CD4-positive, alpha-beta T cell treated with Interleukin-12 subunit alpha and Interleukin-12 subunit beta, for 1 hour (primary cell): ENCODE measurements at places on chromosomes 1 and 21.
A peak's percentile ranks its signal among the peaks of the same experiment; 100 is the strongest.

GRCh38 chr1:87840767-87841166, 512.1 kb downstream of the LMO4 start:
- no peak for DNase-seq

- no peak for DNase-seq
These were observed 25.1 kb upstream of the ASPM start for GRCh38 chr1:197171531-197171930.

- no peak for DNase-seq
These were observed 27.2 kb downstream of the DBT start for GRCh38 chr1:100222428-100222827.

GRCh38 chr1:175373786-175374623, 181.4 kb upstream of the KIAA0040 start:
- DNase-seq = no peak

DNA sequence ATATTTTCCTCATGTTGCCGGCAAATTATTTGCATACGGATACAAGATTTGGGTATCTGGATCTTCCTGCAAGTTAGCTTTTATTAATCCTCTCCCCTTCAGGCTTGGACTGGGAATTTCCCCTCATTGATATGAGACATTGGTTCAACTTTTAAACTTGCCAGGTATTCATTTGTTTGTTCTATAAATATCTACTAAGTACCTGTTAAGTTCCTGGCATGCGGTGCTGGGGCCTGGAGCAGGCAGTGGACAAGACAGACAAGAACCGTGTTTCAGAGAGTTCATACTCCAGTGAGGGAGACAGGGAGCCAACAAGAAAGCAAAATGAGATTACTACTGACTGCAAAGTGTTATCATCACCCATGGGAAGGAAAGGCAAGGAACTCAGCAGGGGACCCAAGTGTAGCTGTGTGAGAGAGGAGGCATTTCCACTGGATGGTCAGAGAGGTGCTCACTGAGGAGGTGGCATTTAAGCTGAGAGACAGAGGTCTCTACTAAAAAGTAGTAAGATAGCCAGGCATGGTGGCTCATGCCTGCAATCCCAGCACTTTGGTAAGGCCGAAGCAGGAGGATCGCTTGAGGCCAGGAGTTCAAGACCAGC, 39.1 kb upstream of the FHAD1 start:
- DNase-seq = no peak

DNA sequence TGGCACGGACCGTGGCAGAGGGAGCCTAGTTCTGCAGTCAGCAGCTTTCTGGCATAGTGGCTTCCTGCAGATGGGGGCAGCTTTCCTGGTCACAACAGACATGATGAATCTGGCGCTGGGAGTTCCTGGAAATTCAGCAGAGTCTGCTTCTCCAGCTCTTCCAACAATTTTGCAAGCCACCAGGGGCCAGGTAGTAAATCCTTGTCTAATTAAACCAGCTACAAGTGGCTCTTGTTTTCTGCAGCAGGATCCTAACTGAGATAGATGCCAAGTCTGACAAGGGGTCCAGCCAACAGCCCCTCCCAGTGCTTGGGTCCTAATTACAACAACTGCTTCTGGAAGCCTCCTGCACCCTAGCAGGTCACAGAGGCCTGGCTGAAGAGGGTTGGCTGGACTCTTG, 35.8 kb downstream of the TRIM62 start:
- DNase-seq = no peak

DNA sequence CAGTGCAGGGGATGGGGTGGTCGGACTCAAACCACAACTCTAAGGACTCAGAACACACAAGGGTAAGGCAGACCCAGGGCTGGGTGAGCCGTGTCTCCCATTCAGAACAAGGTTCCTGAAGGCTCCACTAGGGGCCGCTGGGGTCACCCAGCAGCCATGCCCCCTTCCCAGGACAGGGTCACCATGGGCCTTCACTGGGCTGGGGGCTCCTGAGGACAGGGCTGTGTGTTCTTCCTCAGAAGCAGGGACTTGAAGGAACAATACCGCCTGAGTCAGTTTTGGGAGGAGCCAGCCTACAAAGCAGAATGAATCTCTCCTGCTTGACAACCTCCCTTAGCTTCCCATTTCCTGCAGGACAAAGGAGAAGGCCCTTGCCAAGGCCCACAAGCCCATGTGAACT, 15.4 kb downstream of the RIMS3 start:
- no peak for DNase-seq

GRCh38 chr1:34013958-34014737, 150.3 kb downstream of the HMGB4 start:
- no peak for DNase-seq

DNA sequence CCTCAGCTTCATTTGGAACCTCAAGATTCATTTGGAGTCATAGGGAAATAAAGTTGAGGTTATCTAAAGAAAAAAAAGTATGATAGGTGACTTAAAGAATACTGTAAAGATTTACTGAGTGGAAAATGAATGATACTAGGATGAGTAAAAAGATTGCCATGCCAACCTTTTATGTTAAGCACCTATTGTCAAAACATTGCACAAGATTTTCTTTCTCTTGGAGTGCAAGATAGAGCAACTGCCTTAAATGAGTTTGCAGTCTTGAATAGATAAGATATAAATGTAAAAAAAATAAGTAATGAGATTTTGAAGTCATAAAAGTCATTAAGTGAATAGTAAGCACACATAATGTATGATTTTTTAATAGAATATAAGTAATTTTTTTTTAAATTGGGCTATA, 5.1 kb upstream of the ANGPTL1 start:
- no peak for DNase-seq

DNA sequence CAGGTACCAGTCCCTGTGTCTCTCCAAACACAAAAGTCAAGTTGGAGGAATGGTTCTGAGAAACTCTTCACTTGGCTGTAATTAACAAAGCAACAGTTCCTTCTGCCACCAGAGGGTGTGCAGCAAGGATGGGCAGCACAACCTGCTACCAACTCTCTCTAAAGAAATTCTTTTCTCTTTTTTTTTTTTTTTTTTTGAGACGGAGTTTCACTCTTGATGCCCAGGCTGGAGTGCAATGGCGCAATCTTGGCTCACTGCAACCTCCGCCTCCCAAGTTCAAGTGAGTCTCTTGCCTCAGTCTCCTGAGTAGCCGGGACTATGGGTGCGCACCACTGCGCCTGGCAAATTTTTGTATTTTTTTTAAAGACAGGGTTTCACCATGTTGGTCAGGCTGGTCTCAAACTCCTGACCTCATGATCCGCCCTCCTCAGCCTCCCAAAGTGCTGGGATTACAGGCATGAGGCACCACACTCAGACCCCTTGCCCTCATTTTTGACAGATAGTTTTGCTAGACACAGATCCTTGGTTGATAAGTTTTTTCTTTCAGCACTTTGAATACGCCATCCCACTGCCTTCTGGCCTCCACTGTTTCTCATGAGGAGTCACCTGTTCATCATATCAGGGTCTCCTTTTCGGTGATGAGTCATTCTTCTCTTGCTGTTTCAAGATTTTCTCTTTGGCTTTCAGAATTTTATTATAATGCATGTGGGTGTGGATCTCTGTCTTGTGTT, 12.1 kb upstream of the DEGS1 start:
- peak; percentile 60 for DNase-seq

GRCh38 chr1:67771152-67771551, 62.1 kb downstream of the GNG12 start:
- DNase-seq = no peak

DNA sequence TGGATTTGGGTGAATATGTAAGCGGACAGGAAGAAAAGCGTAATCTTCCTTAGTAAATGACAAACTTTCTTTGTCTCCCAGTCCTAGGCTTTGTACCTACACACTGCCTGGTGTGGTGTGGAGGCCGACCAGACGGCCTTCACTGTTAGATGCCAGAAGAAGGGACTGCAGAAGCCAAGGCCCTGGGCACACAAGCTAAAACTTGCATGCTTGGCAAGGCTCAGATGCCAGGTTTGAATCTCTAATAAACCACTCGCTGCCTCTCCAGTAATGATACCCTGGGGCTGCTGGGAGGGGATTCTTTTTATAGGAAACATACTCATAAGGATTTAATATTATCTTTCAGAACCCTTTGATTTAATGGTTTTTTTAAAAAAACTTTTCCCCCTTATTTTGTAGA, 263.8 kb downstream of the PTPRC start:
- DNase-seq = no peak

DNA sequence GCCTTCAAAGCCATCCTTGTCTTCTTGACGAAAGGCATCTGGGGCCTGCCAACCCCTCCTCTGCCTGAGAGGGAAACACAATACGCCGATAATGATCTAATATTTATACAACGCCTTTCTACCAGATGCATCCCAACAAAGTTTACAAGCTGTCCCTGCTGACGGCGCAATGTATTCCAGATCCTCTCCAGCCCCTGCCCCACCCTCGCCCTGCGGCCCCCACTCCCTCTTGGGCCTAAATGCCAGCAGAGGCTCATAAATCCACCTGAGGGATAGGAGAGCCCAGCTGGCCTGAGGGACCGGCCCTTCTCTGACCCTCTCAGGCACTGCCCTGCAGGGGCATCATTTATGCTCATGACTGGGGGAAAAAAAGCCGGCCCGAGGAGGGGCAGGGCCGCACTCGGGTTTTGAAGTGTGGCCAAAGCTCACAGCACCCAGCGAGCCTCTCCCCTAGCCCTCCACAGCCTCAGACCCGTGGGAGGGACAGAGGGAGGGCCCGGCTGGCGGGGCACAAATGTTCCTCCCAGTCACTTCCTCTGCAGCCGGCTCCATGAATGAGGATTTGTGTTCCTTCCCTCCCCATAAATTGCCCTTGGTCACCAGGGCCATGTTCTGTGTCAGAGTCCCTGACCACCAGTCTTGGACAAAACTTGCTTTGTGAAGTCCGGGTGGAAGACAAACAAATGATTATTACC, 140.3 kb downstream of the FOXD2 start:
- no peak for DNase-seq

DNA sequence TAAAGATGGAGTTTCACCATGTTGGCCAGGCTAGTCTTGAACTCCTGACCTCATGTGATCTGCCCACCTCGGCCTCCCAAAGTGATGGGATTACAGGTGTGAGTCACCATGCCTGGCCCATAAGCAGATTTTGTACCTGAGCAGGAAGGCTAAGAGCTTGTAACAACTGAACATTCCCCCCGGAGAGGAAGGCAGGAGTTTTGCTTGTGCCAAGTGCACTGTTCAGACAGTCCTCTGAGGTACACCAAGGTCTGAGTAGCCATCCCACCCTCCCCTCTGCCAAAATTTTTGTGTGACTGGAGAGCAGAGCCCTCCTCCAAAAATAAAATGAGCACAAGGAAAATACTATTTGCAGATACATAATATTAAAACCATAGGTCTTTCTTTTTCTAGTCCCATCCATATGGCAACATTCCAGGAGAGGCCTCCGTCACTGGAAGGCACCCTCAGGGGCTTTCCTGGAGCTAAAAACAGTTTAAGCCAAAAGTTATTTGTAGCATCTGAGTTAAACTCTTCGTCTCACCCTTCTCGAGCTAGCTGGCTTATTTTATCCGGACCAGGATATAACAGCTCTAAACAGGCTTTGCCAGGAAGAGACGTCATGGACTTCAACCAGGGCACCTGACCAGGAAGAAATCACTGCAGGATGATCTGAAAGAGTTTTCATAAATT, 27.2 kb downstream of the CAPN2 start:
- DNase-seq = no peak

DNA sequence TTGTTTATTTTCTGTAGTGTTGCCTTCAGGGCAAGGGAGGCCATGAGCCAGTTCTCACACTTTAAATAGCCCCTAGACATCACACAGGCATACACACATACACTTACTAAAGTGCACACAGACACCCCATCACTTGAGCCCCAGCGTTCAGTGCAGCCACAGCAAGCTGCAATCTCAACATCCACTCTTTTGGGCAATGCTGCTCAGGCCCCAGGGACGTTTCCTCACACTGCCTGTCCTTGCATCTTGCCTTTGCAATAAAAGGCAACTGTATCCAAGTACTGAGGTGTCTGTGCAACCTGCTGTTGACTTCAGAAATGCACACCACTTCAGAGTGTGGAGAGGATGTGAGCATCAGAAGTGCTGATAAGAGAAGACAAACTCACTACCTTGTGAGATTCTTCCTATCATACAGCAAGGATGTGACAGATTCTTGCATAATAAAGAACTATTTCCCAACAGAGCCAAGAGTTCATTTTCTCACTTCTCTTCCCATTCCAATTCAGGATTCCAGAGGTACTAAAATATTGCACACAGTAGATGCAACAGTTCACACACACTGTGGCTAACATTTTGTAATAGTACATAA, 36.2 kb downstream of the IRF2BP2 start:
- DNase-seq = no peak

DNA sequence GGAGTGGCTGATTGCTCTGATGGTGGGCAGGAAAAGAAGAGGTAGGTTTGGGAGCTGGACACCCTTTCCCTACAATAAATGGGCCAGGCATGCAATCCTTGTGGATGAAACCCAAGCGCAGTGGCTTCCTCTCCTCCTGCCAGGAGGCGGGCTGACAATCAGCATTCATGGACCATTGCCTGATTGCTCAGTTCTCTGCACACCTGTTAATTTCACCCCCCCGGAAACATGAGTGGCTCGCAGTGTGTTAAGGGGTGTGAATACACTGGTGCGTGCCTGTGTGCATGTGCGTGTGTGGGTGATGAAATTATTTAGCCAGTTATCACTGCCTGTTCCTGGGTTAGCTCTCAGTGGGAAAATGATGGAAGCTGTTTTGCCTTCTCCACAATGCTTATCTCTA, 310.7 kb downstream of the PCP4 start:
- no peak for DNase-seq

DNA sequence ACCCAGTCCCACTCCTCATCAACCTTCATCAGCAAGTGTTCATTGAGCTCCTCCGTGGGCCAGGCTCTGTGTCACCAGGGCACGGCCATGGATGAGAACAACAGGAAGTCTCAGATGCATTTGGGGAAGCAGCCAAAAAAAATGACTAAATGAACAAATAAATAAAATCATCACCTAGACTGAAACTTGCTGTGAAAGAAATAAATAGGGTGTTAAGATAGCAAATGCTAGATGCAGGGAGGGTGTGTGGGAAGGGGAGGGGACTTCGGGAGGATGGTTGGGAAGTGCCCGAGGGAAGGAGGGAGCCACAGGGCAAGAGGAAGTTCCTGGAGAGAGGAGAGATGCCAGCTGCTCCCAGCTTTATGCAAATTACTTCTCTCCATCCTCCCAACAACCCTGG, 696.7 kb downstream of the PTPRU start:
- no peak for DNase-seq

DNA sequence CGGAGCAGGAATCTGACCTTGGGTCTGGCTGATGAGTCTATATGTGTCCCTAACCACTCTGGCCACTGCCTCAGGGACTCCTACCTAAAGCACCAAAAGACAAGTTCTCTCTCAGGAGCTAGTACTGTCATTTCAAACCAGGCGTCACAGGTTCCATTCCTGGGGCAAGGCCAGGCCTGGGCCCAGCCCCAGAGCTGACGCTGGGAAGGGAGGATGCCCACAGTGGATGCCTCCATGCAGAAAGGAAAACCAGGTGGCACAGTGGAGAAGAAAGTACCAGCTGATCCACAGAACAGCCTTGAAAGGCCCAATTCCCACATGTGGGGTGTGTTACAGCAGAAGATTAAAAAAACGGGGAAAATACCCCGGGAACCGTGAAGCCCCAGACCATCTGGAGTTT, 77.4 kb downstream of the DMRTB1 start:
- no peak for DNase-seq

GRCh38 chr1:168057921-168058320, 78.8 kb downstream of the GPR161 start:
- DNase-seq = no peak
